ENCODE measurements at places on chromosomes 2 and 18.

- DNase-seq, result no peak
Observed at GRCh38 chr18:35998967-35999366, 26.5 kb downstream of the RMP24 start.

DNA sequence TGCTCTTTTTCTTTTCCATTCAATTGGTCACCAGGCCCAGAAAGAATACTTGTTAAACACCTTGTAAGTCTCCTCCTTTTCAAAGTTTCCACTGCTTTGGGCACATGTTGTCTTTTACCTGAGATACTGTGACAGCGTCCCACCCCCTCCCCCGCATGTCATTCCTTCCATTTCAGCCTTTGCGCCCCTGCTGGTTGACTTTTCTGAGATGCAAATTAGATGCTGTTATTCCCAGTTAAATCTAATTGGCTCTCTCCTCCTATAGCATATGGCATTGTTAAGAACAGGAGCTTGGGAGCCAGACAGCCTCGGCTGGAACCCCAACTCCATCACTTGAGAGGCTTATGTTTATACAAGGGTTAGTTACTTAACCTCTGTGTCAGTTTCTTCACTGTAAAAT lies 80.3 kb upstream of the GAREM1 start:
- no peak for DNase-seq

DNA sequence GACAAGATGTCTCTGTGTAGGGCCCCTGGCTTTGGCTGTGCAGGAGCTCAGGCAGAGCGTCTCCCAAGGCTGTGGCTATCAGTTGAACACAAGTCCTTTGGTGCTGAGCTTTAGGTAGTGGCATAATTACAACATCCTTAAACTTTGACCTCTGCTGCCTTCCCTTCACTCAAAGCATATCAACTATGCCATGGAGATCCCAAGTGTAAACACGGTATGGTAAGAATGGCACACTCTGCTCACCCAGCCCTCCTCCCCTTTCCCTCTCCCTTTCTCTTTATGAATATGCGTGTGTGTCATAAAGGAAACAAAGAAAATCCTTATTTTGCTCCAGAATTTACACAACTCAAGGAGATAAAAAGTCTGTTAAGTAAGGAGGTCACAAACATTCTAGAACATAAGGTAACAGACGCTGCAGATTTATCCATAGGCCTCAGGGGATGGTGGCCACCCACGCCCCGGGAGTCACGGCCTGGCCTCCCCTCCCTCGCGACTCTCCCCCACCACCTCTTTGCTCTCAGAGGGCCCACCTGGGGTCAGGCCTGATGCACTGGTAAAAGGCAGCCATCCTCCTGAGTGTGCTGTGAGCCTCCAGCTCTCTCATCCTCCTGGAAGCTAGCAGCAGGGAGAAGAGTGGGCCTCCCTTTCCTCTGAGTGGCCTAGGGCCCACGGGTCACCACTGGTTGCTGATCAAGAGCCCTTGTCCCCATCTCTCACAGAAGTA lies 67.3 kb downstream of the CRACDL start:
- no peak for DNase-seq

GRCh38 chr18:30652387-30652786 lies 390.2 kb downstream of the DSC3 start:
- DNase-seq, result no peak

- DNase-seq, result no peak
Observed at GRCh38 chr2:26692279-26692896, at the start of gene KCNK3. KCNK3 (plus strand) TSS chr2:26692722; CDS start chr2:26692876, 154 bp downstream.

GRCh38 chr2:120195553-120195952 lies 27.6 kb downstream of the TMEM185B start:
- DNase-seq, result no peak
